Occipital lobe (tissue), 3 donors: ENCODE measurements at places on chromosomes 1 and 21.

- DNase-seq = no peak
Observed at GRCh38 chr1:10639775-10640578, 156.5 kb downstream of the CASZ1 start.

DNA sequence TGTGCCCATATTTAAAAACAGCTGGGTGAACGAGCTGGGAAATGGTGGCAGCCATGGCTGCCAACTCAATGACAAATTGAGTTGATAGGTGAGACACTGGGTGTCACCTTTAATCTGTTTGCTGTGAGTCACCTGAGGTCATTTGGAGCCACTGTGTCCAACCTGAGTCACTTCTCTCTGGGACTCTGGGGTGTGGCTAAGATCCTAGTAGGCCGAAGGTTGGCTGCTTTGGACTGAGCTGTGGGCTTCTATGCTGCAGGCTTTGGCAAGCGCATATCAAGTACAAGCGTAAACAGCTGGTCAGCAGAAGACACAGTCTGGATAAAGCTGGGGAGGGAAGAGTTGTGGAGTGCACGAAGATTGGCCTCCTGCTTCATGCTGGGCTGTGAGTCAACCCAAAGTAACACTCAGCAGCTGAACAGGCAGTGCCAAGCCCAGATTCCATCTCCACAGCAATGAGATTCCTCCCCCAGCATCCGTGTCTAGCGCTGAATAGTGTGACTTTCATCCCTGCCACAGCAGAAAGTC lies 24.0 kb downstream of the TEX35 start:
- peak; percentile 74 for DNase-seq

DNA sequence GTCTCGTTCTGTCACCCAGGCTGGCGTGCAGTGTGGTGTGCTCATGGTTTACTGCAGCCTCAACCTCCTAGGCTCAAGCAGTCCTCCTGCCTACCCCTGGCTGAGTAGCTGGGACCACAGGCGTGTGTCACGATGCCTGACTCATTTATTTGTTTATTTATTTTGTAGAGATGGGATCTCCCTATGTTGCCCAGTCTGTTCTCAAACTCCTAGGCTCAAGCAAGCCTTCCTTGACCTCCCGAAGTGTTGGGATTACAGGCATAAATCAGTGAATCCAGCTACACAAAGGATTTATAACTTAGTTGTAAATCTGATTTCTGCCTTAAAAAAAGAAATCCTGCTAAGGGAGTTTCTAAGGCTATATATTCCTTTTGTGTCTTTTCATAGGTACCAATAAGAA lies 30.5 kb upstream of the ZNF496 start:
- no peak for DNase-seq

GRCh38 chr1:246582301-246583055 lies 16.2 kb downstream of the CNST start:
- no peak for DNase-seq

- DNase-seq = peak; percentile 16
Observed at GRCh38 chr21:16279731-16280581, 550.2 kb downstream of the USP25 start.

DNA sequence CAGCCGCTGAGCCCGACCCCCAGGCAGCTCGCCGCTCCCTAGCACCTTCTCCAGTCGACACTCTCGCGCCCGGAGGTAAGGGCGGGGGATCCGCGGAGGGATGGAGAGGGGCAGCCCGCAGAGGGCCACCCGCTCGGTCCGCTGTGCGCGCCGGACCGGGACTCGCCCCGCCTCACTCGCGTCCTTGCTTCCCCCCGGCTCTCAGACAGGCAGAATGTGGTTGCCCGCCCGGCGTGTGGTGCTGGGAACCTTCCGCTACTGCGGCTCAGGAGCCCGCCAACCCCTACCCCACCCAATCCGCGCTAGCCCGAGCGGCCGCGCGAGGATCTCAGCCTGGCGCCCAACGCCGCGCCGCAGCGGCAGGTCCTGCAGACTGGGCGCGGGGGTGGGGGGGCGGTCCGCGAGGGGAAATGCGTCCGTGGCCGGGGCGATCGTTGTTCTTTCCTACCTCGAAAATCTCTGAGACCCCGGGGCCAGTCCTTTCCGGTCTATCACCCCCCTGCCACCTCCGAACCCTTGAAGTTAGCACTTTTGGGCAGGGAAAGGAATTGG lies 404 bp downstream of the LRRC8C start:
- DNase-seq = peak; percentile 64
